ENCODE measurements at places on chromosomes 11 and 22.

DNA sequence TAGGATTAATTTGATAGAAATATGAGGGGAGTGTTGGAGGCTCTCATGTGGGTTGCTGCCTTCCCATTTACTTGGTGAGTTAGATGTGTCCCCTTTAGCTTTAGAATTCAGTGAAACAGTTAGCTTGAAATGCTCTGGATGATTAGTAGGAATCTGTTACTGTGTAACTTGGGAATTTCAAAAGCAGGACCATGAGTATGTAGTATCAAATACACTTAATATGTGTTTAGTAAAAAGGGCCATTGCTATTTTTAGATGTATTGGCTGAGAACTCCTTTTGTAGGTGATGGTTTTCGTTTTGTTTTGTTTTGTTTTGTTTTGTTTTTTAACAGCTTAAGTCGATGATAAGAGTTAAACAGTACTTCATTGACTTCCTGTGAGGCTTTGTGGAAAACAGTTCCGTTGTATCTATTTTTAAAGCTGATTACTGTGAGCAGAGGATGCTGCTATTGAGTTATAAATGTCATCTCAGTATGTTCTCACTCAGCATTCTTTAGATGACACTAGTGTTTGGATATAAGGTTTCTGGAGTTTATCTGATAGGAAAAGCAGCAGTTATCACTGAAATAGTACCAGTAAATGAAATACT, 53.5 kb downstream of the MCAM start:
- DNase-seq, result no peak

- no peak for DNase-seq
Measured at GRCh38 chr11:33617672-33618350, 82.8 kb downstream of the C11orf91 start.

DNA sequence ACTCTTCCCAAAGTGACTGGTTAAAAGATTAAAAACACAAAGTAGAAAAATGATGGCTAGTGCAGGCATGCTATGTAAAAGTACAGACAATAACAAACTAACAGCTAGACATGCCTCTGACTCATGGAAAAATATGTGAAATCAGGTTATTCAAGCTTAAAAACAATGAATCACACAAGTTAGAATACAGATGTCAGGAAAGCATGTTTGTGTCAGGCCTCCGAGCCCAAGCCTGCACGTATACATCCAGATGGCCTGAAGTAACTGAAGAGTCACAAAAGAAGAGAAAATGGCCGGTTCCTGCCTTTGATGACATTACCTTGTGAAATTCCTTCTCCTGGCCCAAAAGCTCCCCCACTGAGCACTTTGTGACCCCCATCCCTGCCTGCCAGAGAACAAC, 110.1 kb downstream of the NOX4 start:
- DNase-seq, result no peak

GRCh38 chr11:119729951-119730613, 1.1 kb upstream of the NECTIN1 start:
- DNase-seq, result no peak

DNA sequence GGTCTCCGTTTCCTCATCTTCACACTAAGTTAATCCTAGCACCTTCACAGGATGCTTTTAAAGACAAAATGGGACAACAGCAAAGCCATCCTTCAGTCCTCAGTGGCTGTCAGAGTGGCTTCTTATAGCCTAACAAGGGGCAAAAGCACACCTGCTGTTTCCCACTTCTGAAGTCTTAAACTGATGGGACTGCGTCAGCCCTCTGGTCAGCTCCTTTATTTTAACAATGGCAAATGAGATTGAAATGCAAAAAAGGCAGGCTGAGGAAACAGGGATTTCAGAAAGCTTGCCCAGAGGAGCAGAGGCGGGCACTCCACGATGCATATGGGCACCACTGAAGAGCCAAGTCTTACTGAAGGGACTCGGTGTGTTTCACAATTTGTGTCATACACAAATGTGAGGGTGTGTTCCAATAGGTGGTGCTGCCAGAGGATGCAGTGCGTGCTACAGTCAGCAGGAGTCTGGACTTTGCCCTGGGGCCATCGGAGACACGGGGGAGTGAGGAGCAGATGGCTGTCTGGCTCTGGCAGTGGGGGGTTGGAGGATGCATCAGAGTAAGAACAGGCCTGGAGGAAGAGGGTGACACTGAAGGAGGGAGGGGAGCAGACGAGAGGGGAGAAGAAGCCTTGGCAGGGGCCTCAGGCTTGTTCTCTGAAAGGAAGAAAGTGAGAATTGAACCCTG, 47.3 kb downstream of the TENM4 start:
- no peak for DNase-seq

DNA sequence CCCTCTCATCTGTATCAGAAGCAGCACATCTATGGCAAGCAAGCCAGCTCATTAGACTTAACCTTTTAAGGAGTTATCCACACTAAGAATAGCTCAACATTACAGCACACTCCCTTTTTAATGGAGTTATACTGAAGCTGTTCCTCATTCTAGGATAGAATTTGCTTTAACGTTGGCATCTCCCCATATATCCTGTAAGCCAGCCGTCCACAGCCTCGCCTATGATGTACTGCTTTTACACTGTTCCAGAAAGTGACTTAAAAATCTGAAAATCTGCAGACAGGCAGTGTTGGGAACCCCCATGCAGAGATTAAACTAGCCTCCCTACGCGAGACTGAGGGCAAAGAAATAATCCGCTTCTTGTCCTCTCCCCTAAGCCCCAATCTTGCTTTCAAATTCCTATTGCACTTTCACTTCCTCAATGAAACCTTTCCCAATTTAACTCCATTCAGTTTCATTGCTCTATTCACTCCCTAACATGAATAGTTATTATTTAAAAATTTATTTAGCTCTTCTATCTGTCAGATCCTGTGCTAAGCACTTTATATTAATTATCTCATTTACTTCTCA, 225.0 kb downstream of the BLID start:
- no peak for DNase-seq

GRCh38 chr11:77190331-77191075, 62.5 kb downstream of the MYO7A start:
- DNase-seq, result no peak

- DNase-seq, result no peak
Measured at GRCh38 chr22:20551805-20552442, 44.5 kb downstream of the MED15 start.

DNA sequence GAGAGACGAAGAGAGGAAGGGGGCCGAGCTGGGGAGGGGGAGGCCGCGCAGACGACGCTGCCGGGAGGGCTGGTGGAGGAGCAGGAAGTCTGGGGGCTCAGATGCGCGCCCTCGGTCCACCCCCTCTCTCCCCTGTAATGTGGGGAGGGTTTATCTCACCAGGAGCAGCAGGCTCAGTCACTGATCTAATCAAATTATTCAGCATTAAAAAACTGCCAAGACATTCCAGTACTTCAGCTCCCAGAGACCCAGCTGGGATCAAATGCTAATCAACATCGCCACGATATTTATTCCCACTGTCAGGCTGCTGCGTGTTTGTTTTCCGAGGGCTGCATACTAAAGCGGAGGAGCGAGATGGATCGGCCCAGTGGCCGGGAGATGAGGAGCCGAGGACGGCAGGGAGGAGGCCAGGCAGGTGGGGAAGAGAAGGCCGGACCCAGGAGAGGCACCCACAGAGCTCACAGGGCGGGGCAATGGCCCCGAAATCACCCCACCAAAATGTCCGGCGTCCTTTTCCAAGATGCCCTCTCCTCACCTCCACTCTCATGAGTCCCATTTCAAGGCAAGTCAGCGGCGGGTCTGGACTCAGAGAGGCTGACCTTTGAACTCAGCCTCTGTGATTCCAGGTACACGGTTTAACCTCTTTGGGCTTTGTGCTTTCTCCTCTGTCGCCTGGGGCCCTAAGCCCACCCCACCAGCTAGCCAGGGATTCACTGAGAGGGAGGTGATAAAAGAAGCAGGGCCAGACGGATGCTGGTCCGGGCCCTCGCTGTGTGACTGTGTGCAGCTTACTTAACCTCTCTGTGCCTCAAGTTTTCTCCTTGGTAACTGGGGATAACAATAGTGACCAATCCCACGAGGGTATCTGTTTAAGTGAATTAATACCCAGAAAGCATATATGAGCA, 502.1 kb downstream of the MN1 start:
- DNase-seq, result no peak

Measured in stimulated activated CD8-positive, alpha-beta memory T cell treated with anti-CD3 and anti-CD28 coated beads, Interleukin-15, amount 100 ng/mL, for 1 hour (primary cell).